ENCODE measurements at places on chromosomes 6 and 20. TPM values are rescaled to one million over a fixed set of nuclear protein-coding genes. Genes with fewer than 3 reads are reported as not detected.

Gene DHX35
- 15.3 TPM for total RNA-seq

Gene RGS17
- 6.6 TPM for total RNA-seq

Gene MTFR2
- total RNA-seq, result 1.6 TPM

Gene MYB
- total RNA-seq, result 2.1 TPM

Gene OXT
- total RNA-seq, result not detected

Gene C4A
- total RNA-seq, result 3.6 TPM

Gene IMPG1
- 0.21 TPM for total RNA-seq

Gene LGSN
- not detected for total RNA-seq

Gene SPO11
- total RNA-seq, result not detected

Gene ANGPT4
- total RNA-seq, result 0.21 TPM

Gene DSP
- total RNA-seq, result 33.9 TPM

Gene DDAH2
- total RNA-seq, result 81.6 TPM

DNA sequence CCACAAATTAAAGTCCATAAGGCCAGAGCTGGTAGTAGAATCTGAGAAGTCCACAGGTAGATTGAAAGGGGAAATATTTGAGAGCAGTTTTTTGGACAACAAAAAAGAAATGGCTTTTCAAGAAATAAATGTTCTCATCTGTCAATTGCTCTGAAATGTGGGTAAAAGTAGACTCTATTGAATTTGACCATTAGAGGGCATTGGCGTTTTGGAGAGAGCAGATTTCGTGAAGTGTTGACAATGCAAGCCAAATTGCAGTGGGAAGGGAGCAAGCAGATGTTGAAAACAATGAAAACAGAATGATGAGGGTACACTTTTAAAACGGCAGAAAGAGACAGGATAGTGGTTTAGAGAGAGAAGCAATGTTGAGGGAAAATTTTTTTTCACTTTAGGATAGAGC lies 149.1 kb upstream of the FAM83B start:
- DNase-seq, result no peak

GRCh38 chr6:47603995-47604394 lies 94.4 kb upstream of the ADGRF4 start:
- DNase-seq, result no peak

- no peak for DNase-seq
Measured at GRCh38 chr20:44800391-44801046, 9.8 kb downstream of the RIMS4 start.

DNA sequence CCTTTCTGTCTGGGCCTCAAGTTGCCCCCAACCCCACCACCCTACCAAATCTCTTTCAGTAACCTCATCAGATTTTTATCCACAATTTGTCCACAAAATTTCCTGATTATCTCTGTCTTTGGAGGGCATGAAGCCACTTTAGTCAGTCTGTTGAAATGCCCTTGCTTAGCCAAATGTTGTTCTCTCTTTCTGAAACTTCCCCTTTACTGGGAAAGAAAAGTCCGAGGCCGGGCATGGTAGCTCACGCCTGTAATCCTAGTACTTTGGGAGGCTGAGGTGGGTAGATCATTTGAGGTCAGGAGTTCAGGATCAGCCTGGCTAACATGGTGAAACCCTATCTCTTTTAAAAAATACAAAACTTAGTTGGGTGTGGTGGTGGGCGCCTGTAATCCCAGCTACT lies 33.8 kb downstream of the TOMM6 start:
- DNase-seq, result no peak

DNA sequence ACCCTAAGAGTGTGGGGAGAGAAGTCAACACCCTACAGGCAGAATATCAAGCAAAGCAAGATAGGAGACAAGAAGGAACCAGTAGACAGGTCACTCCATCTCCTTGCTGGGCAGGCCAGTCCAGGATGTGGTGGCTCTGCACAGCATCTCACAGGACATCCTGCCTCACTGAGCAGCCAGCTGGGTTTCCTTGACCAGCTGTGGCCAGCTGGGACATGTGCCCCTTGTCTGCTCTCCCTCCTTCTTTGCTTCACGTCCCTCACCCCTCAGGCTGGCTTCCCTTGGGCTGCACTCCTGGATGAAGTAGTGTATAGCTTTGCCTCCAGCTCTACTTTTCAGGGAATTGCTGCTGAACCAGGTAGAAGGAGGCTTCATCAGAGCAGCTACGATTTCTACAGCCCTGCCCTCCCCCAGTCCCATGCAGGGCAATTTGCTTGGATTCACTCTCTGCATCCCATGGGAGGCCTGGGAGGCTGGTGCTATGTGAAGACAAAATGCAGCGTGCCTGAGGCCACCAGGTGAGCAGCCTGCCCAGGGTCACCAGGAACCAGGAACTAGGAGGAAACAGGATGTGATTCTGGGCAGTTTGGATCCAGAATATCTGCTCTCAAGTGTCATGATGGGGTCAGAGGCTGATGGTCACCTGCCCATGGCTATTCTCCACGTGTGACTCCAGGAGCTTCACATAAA lies 110.0 kb upstream of the PMEPA1 start:
- DNase-seq, result no peak

GRCh38 chr20:55186228-55186627 lies 710.8 kb downstream of the DOK5 start:
- DNase-seq, result no peak

GRCh38 chr20:47747669-47748031 lies 37.6 kb downstream of the SULF2 start:
- no peak for DNase-seq

DNA sequence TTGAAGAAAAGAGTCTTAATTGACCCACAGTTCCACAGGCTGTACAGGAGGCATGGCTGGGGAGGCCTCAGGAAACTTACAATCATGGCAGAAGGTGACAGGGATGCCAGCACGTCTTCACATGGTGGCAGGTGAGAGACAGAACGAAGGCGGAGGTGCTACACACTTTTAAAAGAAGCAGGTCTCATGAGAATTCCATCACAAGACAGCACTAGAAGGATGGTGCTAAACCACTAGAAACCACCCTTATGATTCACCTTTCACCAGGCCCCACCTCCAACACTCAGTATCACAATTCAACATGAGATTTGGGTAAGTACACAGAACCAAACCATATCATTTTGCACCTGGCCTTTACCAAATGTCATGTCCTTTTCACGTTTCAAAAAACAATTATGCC lies 20.9 kb downstream of the TAGAP start:
- DNase-seq, result no peak

DNA sequence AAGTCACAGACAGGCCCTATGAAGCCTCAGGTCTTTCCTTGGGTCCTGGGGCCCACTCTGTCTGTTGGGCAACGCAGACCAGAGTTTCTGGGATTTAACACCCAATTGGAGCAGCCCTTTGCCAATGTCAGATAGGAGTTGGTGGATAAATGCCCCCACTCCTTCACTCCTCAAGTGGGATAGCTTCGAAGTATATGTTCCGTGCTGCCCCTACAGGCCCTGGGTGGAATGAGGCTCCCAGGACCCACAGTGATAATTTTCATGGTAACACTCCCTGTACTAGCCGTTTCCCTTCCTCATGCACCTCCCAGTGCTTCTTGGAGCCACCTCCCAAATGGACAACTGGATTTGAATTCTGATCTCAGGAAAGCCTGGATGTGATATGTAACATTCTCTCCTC lies 145.4 kb downstream of the FOXA2 start:
- DNase-seq, result no peak

GRCh38 chr20:10925767-10926166 lies 252.0 kb upstream of the JAG1 start:
- no peak for DNase-seq

DNA sequence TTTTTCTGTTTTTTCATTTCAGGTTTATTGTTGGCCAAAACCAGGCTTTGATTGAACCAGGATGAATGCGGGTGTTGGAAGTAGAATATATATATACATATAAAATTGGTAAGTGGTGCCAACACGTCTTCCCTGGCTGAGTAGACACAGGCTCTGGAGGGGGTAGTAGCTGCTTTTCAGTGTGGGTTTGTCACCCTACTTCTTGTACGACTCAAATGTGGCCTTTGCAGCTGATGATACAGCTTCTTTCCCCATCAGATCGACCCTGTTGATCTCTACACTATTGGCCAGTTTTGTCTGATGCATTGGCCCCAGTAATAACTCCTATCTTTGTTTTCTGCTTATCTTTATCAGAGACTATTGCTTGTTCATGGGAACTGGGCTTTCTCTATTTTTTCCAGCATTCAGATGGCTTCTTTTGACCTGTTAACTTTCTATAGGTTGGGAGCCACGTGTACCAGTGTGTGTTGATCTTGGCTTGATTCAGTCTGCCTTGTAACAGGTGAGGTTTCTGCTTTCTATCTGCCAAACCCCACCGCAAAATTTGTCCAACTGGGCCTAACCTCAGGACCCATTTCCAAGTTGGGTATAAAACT lies 2.7 kb upstream of the ZNFX1 start:
- DNase-seq, result no peak

- DNase-seq, result no peak
Measured at GRCh38 chr20:57630061-57630460, 9.8 kb upstream of the ZBP1 start.

- peak; percentile 88 for DNase-seq
Measured at GRCh38 chr6:26022132-26022472, 59.5 kb downstream of the TRIM38 start.

GRCh38 chr20:4261333-4262284 lies 246.3 kb upstream of the RNF24 start:
- DNase-seq, result no peak

DNA sequence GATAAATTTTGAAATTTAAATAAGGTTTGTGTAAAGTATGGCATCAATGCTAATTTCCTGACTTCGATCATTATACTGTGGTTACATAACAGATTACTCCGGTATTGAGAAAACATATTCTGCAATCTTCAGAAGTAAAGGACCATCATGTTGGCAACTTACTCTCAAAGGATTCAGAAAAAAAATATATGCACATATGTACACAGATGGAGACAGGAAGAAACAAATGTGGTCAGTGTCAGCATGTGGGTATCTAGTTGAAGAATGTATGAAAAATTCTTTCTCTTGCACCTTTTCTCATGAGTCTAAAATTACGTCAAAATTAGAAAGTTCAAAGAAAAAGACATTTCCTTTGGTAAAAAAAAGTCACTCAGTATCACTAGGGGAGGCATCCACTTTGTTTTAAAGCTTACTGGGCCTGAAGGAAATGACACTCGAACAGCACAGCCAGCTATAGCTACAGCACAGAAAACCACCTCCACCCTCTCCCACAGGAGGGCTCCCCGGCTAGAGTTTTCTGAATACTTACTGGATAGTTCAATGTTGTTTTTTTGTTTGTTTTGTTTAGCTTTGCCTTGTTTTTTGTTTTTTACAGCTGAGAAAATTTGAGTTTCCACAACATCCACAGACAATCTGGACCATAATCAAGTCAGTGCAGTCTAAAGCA lies 317.2 kb upstream of the AGPAT4 start:
- no peak for DNase-seq

GRCh38 chr6:132142308-132142707 lies 191.1 kb upstream of the CCN2 start:
- DNase-seq, result no peak

DNA sequence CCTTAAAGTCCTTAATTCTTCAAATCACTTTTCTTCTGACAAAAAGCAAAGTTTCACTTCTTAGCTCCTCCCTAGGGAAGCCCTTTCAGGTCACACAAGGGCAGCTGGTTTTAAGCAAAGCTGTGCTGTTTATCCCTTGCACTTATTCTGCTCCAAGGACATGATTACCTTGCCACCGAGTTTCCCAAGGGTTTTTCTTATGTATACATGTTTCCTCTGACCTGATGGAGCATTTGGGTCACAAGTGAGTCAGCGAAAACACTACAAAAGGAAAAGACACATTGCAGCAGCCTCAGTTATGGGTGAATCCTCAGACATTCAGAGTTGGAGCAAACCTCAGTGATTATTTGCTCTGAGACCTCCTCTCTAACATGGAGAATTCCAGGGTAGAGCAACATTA lies 26.6 kb upstream of the ILRUN start:
- no peak for DNase-seq

- no peak for DNase-seq
Measured at GRCh38 chr6:133726188-133726587, 162.7 kb upstream of the TCF21 start.

DNA sequence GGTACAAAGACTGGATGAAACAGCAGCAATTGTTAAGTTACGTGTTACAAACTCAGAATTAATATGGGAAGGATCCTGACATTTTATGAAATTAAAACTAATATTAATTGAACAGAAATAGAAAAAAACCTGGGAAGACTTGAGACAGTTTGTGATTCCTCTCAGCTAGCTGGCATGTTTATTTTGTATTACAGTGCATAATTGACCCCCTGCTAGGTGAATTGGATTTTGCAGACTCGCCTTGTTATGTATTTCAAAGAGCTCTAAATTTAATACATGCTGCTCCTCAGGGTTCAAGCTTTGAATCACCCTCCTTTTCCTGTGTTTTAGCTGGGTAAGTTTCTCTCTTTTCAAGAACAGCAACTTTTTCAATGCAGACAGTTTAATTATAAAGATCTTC lies 339.4 kb downstream of the PLCB1 start:
- DNase-seq, result no peak

DNA sequence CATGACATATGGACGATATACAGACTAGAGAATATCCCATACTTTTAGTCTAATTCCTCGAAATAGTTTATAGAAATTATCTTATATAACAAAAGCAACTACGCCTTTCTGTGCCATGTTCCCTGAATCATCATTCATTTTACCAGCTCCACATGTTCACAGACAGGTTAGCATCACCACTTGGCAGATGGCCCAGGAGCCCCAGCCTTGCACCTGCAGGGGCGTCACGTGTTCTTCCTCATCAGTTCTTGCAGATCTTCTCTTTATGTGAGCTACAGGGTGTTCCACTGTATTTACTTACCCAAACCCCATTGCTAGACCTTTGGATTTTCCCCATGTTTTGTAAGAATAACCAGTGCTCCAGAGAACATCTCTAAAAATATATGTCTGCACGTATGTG lies 12.6 kb upstream of the BNIP5 start:
- no peak for DNase-seq

- no peak for DNase-seq
Measured at GRCh38 chr20:1373614-1374013, 19.2 kb downstream of the FKBP1A start.

GRCh38 chr20:19992996-19993908 lies 23.9 kb upstream of the NAA20 start:
- no peak for DNase-seq

GRCh38 chr6:104326173-104327001 lies 533.3 kb downstream of the HACE1 start:
- no peak for DNase-seq

DNA sequence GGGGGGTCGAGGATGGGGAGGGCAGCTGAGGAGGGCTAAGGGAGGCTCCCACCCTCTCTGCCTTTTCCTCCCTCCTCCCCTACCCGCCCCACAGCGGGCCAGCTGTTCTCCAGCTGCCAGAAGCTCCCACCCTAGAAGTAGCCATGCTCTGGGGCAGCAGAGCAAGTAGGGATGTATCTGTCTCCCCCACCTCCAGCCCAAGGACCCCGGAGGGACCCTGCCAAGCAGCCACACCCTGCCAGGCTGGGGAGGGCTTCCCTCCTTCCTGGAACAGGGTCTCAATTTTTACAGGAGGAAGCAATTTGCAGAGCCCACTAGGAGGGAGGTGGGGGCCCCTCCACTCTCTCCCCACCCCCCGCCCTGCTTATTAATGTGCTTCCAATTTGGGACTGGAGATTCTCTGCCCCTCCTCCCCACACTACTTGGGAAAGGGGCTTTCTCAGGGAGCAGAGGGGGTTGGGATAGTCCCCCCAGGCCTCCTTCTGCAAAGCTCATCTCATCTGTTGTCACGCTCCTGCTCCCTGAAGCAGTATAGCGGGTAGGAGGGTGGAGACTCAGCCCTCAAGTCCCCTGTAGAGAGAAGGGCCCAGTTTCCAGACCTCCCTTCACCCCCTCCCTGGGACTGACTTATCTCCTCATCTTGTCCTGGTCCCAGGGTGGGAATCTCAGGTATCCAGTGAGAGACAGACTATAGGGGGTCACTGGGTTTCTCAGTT lies 4.5 kb downstream of the TEAD3 start:
- DNase-seq, result no peak
